Activated T-cell treated with anti-CD3 and anti-CD28 coated beads for 48 hours (primary cell): ENCODE measurements at places on chromosomes 2 and 18.

- no peak for DNase-seq
These were observed 160.5 kb downstream of the UBE2E3 start for GRCh38 chr2:181140928-181141327.

DNA sequence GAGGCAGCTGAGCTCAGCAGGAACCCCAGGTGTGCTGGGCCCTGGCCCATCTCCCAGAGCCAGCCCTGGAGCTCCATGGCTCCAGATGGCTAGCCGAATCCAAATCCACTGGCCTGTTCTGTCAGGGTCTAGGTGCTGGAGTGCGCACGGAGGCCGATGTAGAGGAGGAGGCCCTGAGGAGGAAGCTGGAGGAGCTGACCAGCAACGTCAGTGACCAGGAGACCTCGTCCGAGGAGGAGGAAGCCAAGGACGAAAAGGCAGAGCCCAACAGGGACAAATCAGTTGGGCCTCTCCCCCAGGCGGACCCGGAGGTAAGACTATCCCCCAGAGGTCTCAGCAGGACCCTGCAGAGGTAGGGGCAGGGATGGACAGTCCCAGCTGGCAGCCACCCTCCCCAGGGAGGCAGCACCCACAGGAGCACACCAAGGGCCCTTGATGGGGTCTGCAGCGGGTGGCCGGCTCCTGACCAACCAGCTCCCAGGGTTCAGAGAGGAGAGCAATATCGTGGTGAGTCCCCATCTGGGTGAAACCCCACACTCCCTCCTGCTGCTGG is 26.1 kb upstream of the PRLH start:
- no peak for DNase-seq

GRCh38 chr2:211408483-211408891 is 852.1 kb downstream of the CPS1 start:
- no peak for DNase-seq

DNA sequence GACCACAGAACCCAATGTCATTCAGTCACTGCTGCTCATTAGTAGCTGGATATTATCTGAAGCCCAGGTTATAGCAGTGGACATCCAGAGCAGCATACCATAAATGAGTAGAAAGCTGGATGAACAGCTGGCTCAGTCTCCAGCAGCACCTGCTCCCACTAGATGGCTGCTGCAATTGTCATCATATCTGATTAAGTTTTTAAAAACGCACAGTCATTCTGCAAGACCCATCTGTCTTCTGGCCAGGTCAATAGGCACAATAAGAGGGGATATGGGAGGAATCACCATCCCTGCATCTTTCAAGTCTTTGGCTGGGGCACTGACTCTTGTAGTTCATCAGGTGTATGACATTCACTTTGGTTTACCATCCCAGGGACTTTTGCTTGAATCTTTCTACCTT is 55.1 kb upstream of the XDH start:
- no peak for DNase-seq

- no peak for DNase-seq
These were observed 41.8 kb downstream of the ASAP2 start for GRCh38 chr2:9248363-9248762.

GRCh38 chr18:48935433-48935774 is 15.4 kb downstream of the SMAD7 start:
- DNase-seq = no peak

GRCh38 chr2:144935191-144935590 is 415.3 kb upstream of the ZEB2 start:
- no peak for DNase-seq

DNA sequence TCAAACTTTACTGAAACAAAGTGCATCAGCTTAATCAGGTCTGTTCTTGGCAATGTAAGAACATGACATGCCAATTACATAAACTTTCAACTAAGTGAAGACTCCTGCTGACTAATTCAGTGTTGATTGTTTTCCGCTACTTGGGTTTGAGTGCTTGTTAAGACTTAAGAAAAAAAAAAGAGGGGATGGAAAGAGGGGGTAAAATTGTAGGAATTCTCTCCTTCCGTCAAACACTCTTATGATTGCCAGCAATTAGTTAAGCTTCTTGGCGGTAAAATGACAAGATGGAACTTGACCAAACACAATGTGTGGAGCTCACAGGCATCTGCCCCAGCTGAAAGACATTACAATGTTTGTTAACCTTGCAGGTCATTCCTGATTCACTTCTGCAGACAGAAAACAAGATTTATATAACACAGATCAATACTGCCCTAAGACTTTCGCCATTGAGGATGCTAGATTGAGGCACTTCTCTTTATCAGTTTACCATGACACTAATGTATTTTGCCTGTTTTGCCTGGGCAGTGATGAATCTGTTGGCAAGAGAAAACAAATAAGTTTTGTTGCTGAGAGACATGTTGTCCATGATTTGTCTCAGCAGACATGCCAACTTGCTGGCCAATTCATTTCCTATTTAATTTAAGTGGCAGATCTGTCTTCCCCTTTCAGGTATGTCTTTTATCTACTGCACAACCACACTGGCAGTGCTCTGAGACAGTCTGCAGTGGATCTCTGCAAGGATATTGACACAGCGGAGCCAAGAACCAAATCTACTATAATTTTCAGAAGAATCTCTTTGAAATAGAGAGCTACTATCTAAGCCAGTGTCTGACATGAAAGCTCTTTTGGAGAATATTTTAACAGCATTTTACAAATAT is 410.0 kb upstream of the KCNH7 start:
- no peak for DNase-seq

DNA sequence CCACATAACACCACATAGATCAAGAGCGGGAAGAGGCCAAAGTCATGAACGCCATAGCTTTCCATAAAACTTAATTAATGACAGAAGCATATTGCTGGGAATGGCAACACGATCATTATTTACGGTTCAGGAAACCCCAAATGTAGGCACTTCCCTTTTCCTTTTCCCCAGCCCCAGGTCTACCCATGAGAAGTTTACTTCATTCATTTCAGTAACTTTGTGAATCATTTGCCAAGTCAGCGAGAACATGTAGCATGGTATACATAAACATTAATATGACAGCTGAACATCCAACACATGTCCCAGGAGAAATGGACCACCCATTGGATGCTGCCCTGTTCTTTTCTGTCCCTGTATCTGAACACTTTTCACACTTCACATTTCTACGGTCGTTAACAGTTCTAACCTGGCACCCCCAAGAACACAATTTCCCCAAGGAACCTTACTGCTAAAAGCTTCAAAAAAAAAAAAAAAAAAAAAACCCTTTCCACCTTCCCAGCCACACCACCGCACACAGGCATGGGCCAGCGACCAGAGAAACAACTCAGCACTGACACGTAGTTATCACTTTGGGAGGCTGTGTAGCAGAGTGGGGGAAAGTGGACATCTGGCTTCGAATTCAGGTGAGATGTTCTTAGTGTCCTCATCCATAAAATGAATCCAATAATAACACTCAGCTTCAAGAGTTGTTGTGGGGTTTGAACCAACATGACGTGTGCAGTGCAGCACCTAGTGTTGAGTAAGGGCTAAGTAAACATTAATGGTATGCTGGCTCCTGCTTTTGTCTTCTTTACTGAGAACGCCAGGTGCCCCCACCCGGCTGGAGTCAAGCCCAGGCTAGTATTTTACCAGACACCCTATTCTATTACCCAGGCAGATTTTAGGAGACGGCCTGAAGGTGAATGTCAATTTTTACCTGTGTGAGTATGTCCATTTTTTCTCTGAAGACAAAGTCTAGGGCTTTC is 371.5 kb downstream of the LNPK start:
- DNase-seq = no peak

GRCh38 chr18:49691177-49691608 is 122.1 kb downstream of the ACAA2 start:
- no peak for DNase-seq

DNA sequence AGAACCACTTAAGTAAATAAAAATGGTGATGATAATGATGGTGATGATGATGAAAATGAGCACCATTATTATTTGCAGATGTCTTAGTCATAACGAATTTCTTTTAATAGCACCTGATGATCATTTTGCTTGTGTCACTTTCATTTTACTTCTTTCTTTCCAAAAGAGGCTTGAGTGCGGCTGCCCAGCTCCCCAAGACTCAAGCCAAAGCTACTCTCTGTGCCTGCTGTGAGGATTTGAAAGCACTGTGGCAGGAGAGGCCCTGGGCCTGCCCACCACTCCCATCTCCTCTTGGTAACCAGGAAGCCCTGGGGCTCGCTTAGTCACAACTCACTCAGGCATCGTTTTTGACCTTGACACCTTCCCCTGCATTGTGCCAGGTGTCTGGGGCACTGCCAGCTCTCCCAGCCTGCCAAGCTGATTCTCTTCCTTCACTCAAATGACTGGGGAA is 41.2 kb downstream of the RPL37A start:
- DNase-seq = no peak

DNA sequence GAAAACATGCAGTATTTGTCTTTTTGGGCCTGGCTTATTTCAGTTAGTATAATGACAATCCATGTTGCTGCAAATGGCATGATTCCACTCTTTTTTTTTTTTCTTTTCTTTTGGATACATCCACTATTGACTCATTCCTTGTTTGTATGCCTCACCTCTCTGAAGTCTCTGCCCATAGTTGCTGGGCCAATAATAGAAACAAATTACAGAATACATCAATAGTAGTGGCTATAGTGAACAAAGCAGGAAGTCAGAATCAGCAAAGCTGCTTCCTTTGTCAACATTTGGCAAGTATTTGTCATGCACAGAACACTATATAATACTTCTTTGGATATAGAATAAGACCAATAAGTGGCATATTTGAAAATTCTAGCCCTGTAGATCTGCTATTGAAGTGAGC is 609.7 kb downstream of the STK39 start:
- DNase-seq = no peak

GRCh38 chr2:16020389-16021008 is 80.1 kb downstream of the MYCN start:
- DNase-seq = no peak

- no peak for DNase-seq
These were observed 220.0 kb downstream of the CMPK2 start for GRCh38 chr2:6645672-6646071.
